Stimulated activated CD4-positive, alpha-beta T cell treated with anti-CD3 and anti-CD28 coated beads, Interleukin-15, amount 100 ng/mL, for 1 hour (primary cell): ENCODE measurements at places on chromosomes 2 and 18.

DNA sequence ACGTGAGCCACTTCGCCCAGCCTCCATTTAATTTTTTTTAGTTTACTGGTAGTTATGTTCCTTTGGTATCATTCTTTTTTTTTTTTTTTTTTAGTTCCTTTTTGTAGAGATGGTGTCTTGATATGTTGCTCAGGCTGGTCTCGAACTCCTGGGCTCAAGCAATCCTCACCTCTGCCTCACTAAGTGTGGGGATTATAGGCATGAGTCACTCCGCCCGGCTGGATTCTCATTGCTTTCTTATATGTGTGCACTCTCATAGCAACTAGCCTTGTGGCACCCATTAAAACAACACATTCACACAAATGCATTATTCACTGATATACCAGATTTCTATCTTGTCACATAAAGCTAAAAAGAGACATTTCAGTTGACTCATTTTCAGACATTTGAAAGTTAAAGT, 4.2 kb downstream of the TTC27 start:
- DNase-seq: no peak

- no peak for DNase-seq
These were observed 14.6 kb upstream of the CHAC2 start for GRCh38 chr2:53753041-53753440.

DNA sequence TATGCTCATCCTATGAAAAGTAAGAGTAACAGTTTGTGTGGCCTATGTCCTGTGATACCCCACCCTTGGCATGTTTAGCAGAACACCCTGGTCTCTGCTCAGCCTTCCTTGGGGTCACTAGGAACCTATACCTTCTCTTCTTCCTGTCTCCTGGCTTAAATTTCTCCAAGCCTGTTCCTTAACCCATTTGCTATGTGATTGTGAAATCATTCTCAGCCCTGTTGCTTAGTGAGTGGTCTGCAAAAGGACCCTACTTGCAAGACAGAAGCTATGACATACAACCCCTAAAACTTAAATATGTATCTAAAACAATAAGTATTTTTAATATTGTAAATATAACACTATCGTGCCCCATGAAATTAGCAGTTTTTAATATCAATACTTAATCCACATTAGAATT, 524.7 kb downstream of the PARD3B start:
- no peak for DNase-seq

- DNase-seq: no peak
These were observed 66.8 kb upstream of the SALL3 start for GRCh38 chr18:78912844-78913243.

DNA sequence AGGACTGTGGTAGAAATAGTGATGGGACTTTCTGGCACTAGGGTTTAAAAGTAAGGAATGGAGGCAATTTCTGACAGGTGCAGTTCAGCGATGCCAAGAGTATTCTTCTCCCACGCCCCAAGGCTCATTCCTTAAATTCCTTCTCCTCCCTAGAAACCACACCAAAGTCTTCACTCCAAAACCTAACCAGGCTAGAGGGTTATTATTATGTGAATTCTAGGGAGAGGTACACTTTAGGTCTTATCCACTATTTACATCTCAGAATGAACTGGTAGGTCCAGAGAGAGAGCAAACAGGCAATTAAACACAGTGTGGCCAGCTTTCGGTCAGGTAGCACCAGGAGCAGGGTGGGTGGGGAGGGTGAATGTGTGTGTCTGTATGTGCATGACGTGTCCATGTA, 11.4 kb downstream of the IL1F10 start:
- DNase-seq: no peak

- no peak for DNase-seq
These were observed 17.0 kb upstream of the FZD7 start for GRCh38 chr2:202016579-202017227.

DNA sequence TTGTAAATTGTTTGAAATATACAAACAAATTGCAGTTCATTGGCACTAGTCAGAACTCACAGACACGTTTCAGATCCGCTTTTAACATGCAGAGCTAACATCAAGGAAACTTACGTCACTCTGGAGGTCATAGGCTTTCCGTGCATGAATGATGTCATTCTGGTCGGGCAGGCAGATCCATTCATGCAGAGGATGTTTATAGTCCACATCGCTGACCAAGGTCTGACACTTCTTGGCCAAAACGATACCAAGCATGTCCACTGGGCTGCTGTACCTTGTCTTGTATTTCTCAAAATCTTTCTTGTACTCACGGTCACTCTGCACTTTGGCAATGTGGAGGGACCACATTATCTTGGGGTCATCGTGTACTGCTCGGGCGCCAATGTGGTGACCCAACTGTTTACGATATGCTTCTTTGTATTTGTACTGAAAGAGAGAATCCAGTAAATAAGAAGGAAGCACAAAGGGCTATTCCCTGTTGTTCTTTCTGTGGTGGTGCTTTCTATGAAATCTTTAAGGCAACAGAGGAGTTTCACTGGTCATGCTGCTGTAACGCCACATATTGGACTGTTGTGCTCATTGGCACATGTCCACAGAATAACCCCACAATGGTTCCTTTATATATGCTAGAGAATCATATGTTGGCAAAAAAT, 114.8 kb downstream of the NEB start:
- DNase-seq: no peak

DNA sequence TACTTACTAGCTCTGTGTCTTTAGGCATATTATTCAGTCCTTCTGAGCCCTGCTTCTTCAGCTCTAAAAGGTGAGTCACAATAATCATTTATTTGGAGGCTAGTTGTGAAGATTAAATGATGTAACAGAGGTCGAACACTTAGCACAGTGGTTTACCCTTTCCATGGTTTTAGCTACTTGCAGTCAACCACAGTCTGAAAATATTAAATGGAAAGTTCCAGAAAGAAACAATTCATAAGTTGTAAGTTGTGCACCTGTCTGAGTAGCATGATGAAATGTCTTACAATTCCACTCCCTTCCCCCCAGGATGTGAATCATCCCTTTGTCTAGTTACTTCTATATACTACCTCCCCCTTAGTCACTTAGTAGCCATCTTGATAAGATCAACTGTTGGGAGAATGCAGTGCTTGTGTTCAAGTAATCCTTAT, 217.6 kb upstream of the THUMPD2 start:
- no peak for DNase-seq

- no peak for DNase-seq
These were observed 6.7 kb downstream of the ATG16L1 start for GRCh38 chr2:233258211-233258610.

DNA sequence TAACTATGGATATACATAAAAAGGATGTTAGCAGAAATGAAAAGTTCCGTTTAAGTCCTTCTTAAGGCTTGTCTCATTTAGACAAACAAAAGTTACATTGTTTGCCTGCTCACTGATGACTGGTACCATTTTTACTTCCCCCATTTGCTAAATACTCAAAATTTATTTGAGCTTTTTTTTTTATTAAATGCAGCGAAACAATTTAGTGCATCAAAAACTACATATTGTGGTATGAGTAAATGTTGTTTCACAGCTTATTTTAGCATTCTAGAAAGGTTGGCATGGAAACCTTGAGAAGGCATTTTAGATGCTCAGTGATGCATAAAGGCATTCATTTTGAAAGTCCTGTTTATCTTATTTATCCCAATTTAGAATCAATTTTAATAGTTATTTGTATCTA, 100.0 kb downstream of the MAP2 start:
- DNase-seq: no peak

- no peak for DNase-seq
These were observed 197.3 kb downstream of the DNAH7 start for GRCh38 chr2:195871326-195871725.

- DNase-seq: no peak
These were observed 246.9 kb downstream of the LDLRAD4 start for GRCh38 chr18:13465476-13465875.

DNA sequence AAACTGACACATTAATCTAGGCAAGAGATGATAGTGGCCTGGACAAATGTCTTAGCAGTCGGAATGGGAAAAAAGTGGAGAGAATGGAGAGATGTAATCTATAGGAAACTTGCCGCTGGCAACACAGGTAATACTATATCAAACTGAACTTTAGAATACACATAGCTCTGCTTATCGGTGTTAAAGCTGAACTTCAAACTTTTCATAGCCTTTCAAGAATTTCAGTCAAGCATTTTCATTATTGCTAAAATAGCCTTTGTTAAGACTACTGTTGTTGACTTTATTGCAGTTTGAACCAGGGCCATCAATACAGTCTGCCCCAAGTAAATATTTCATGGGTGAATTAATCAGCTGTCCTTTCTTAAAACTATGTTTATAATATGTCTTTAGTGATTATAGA, 12.9 kb upstream of the CHST9 start:
- no peak for DNase-seq

- peak; percentile 56 for DNase-seq
These were observed 655 bp downstream of the ACTR3 start for GRCh38 chr2:113890253-113891235.

GRCh38 chr2:129904532-129905446, 74.7 kb upstream of the RAB6C start:
- no peak for DNase-seq

DNA sequence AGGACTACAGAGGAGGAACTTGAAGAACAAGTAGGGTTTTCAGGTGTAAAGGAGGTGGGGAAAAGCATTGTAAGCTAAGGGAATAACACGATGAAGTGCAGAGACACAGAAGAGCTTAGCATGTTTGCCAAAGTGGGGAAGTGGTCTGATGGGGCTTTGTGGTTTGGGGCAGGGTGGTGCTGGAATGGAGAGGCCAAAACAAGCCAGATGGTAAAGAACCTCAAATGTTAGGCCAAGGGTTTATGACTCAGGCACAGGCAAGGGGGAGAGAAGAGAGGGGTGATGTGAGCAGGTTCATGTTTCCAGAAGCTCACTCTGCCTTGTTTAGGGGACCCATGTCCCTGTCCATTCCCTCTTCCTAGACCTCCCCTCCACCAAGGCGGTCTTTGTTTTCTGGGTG, 104.5 kb upstream of the YWHAQ start:
- DNase-seq: no peak

DNA sequence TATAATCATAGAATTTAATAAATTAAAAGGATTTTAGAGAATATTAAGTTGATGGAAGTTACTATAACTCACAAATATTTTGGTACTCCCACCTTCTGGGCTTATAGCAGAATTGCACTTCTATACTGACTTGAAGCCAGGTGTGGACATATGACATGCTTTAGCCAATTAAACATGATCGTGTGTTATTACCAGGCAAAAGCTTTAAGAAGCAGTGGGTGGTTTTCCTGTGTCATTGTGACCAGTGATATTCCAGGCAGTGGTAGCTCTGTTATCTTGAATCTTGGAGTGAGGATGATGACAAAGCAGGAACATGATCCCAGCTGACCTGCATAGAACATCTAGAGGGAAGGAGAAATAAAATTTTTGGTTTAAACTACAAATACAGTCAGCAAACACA, 370.9 kb upstream of the ZEB2 start:
- DNase-seq: no peak
